ENCODE measurements at places on chromosomes 6 and 20. TPM values are rescaled to one million over a fixed set of nuclear protein-coding genes. Genes with fewer than 3 reads are reported as not detected.

GRCh38 chr6:166075186-166075585 is 92.5 kb downstream of the TBXT start:
- DNase-seq = no peak

- DNase-seq = no peak
Observed at GRCh38 chr6:53889365-53889764, 94.6 kb downstream of the LRRC1 start.

DNA sequence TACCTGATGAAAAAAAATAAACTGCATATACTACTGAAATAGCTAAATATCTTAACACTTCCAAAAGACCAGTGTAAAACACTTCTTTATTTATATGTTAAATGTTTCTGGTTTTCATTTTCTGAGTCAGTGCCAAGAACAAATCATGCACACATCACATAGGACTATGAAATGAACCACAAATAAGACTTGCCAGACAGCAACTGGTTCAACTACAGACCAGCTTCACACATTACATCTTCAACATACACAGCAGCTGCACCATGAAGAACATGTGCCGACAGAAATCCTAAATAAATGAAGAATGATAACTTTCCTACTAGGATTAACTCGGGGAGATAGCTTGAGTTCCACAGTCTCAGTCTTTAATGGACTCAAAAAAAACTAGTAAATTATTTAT is 168.3 kb upstream of the STXBP5 start:
- DNase-seq = no peak

DNA sequence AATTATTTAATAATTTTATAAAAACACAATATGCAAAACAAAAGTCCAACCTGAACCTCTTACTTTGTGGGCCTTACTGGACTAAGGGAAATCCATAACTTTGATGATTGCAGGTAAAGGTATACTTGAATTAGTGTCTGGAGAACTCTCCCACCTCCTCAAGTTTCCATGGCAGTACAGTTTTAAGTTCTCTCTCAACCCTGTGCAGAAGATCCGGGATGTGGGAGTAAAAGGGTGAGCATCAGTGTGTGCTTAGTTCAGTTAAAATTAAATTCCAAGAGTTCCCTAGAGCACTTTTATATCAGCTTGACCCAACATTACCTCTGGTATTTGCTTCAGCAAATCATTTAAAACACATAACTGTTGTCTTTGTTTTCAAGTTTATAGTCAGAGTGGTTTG is 47.5 kb downstream of the RIMS1 start:
- no peak for DNase-seq

DNA sequence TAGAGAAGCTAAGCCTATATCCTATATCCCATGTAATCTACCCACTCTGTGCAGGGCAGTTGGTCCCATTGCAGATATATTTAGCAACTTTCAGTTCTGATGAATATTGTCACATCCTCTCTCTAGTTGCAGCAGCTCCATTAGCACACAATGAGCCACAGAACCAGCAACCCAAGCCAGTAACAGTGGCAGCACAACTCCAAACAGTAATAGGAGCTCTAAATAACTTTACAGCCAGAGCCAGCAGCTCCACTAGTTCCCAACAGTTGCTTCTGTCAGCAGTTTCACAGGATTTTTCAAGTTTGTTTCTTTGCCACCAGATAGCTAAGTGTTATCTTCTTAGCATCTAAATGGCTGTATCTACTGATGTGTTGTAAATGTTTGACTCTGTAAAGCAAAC is 490.8 kb downstream of the HTR1B start:
- DNase-seq = no peak

GRCh38 chr6:11645016-11645415 is 107.5 kb downstream of the TMEM170B start:
- no peak for DNase-seq

DNA sequence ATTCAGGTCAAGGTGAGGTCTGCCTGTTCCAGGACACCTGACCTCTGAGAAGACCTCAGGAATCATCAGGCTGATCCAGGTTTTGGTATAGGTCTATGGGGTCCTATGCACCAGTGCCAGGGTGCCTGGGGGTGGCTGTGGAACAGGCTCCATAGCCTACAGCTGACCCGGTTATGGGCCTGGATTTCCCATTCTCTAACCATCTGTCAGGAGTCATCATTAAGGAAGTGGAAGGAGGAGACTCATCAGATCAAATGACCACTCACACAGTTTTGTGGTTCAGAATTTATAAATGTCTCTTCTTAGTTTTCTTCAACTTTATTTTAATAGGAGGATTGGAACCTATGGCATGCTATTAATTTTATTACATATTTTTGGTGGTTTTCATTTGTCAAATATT is 14.8 kb downstream of the PLA2G7 start:
- no peak for DNase-seq

DNA sequence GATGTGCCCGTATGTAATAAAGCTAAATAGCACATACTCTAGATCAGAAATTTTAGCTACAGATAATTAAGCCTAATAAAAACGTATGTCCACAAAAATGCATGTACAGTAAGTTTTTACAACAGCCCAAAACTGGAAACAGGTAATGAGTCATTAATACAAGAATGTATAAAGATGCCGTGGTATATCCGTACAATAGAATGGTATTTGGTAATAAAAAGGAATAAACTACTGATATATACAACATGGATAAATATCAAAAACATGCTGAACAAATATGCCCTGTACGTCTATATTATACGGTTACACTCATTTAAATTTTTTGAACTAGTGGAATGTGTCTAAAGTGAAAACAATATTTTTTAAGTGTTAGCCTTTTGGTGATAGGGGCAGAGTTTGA is 128.2 kb upstream of the ADGRB3 start:
- no peak for DNase-seq

DNA sequence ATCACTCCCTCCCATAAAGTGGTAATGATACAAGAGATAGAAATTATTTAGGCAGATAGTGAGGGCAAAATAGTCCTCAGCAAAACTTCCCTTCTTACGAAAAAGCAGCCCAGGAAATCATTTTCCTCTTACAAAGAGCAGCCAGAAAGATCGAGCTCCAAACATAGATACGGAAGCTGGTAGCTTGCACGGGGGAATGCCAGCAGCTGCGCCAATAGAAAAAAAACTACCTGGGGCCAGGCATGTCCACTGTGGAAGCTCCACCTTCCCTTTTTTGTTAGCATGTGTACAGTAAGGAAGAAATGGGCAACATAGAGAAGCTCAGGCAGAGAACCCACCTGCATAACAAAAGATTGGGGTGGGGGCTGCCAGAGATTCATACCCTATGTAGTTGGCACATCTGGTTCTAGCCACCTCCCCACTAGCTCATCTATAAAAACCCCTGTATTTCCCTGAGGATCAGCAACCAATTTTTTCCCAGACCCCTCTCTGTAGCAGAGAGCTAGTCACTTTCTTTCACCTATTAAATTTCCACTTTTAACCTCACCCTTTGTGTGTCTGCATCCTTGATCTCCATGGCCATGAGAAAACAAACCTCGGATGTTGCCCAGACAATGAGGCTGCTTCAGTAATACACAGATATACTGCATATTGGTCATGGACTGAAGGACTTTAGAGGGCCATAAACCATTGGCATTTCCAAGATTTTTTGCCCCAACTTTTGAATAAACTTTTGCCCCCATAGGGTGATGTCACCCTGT is 52.1 kb downstream of the SOD2 start:
- DNase-seq = no peak

- no peak for DNase-seq
Observed at GRCh38 chr20:23094927-23095326, 8.8 kb upstream of the CD93 start.

- no peak for DNase-seq
Observed at GRCh38 chr6:18302561-18303439, 38.5 kb upstream of the DEK start.

DPPA5 gene
- total RNA-seq = not detected

COMMD7 gene
- total RNA-seq = 57.2 TPM

C20orf204 gene
- 1.9 TPM for total RNA-seq

CNR1 gene
- 9.4 TPM for total RNA-seq

FKBP1C gene
- not detected for total RNA-seq

SSTR4 gene
- total RNA-seq = not detected
